ENCODE measurements at places on chromosomes 5 and 9. TPM values are rescaled to one million over a fixed set of nuclear protein-coding genes. Genes with fewer than 3 reads are reported as not detected.

The SVEP1 gene
- 7.8 TPM for total RNA-seq

The CHSY3 gene
- 0.53 TPM for total RNA-seq

The FBLL1 gene
- total RNA-seq: not detected

The SPINK6 gene
- not detected for total RNA-seq

Measured in heart right ventricle (tissue), 16 donors.